ENCODE measurements at places on chromosomes 3 and 15. TPM values are rescaled to one million over a fixed set of nuclear protein-coding genes. Genes with fewer than 3 reads are reported as not detected.

- no peaks in the 10 kb centered on the region for H3K27me3 ChIP-seq
- no peaks in the 10 kb centered on the region for H3K36me3 ChIP-seq
- no peak overlapping the region for H3K4me3 ChIP-seq
- no peak for DNase-seq
Observed at GRCh38 chr3:171358881-171359198, 101.4 kb downstream of the TNIK start.

GRCh38 chr15:70518201-70519003 is 245.0 kb downstream of the UACA start:
- H3K36me3 ChIP-seq = no peaks in the 10 kb centered on the region
- DNase-seq = no peak
- H3K27ac ChIP-seq = no peak overlapping the region
- H3K27me3 ChIP-seq = no peaks in the 10 kb centered on the region
- no peak overlapping the region for H3K4me3 ChIP-seq
- no peaks in the 10 kb centered on the region for H3K4me1 ChIP-seq

GRCh38 chr3:17931131-17931530 is 188.7 kb upstream of the TBC1D5 start:
- no peaks in the 10 kb centered on the region for H3K36me3 ChIP-seq
- DNase-seq = no peak
- no peaks in the 10 kb centered on the region for H3K27me3 ChIP-seq
- no peak overlapping the region for H3K4me3 ChIP-seq

- H3K36me3 ChIP-seq = no peaks in the 10 kb centered on the region
- no peaks in the 10 kb centered on the region for H3K4me1 ChIP-seq
- H3K4me3 ChIP-seq = no peak overlapping the region
- no peak overlapping the region for H3K27ac ChIP-seq
- no peak for DNase-seq
Observed at GRCh38 chr15:25946241-25946805, 83.2 kb upstream of the ATP10A start.

GRCh38 chr3:133040696-133041523 is 2.7 kb downstream of the TMEM108 start:
- H3K36me3 ChIP-seq = no peaks in the 10 kb centered on the region
- peaks cover 5% of the 10 kb centered on the region for H3K4me1 ChIP-seq
- no peak overlapping the region for H3K27ac ChIP-seq
- peak; percentile 85 for DNase-seq
- H3K27me3 ChIP-seq = peaks cover 43% of the 10 kb centered on the region

DNA sequence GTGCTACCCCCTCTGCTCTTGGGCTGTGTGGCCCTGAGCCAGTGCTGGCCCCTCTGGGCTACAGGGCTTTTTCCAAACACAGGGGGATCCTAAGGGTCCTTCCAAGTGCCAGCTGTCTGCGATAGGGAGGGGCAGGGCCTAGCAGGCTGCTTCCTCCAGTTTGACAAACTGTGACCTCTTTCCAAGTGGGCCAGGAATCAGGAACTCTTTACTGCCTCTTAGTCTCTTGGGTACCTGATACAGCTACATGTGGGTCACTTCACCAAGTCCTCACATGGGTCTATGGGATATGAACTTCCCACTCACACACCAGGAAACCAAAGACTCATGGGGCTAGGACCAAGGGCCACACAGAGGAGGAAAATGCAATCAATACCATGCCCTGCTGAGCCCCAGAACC is 25.4 kb downstream of the SEC61A1 start:
- no peak overlapping the region for H3K27ac ChIP-seq
- no peaks in the 10 kb centered on the region for H3K36me3 ChIP-seq
- DNase-seq = no peak
- H3K4me3 ChIP-seq = no peak overlapping the region
- no peaks in the 10 kb centered on the region for H3K27me3 ChIP-seq

DNA sequence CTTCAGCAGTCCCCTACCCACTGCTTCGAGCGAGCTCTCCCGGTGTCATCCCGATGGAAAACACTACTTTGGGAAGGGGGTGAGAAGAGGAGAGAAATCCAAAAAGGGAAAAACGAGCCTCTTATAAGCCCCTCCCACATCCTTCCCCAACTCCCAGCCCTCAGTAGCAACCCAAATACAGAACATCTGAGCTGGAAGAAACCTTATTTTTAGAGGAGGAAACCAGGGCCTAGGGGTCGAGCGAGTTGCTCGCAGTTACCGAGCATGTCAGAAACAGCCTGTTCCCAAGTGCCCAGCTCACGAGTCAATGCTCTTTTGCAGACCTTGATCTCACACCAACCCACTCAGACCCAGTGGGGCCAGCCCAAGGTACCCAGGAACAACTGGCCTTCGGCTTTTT is 14.2 kb downstream of the RBPMS2 start:
- peaks cover 56% of the 10 kb centered on the region for H3K4me1 ChIP-seq
- H3K27me3 ChIP-seq = no peaks in the 10 kb centered on the region
- no peak overlapping the region for H3K4me3 ChIP-seq
- H3K27ac ChIP-seq = peak overlapping the region; percentile 99
- DNase-seq = peak; percentile 30
- H3K36me3 ChIP-seq = no peaks in the 10 kb centered on the region

GRCh38 chr15:61226361-61227256 is 2.5 kb downstream of the RORA start:
- peak overlapping the region; percentile 83 for H3K4me3 ChIP-seq
- no peaks in the 10 kb centered on the region for H3K36me3 ChIP-seq
- H3K27me3 ChIP-seq = peaks cover 60% of the 10 kb centered on the region
- H3K4me1 ChIP-seq = no peaks in the 10 kb centered on the region
- H3K27ac ChIP-seq = no peak overlapping the region

- H3K27ac ChIP-seq = peak overlapping the region; percentile 89
- DNase-seq = peak; percentile 98
- no peaks in the 10 kb centered on the region for H3K27me3 ChIP-seq
- peaks cover 27% of the 10 kb centered on the region for H3K36me3 ChIP-seq
Observed at GRCh38 chr3:9422712-9423424, 25.5 kb downstream of the SETD5 start.

- no peak overlapping the region for H3K27ac ChIP-seq
- DNase-seq = no peak
- H3K4me3 ChIP-seq = no peak overlapping the region
- H3K27me3 ChIP-seq = peaks cover 9% of the 10 kb centered on the region
Observed at GRCh38 chr3:8702560-8702959, 31.0 kb upstream of the CAV3 start.

DNA sequence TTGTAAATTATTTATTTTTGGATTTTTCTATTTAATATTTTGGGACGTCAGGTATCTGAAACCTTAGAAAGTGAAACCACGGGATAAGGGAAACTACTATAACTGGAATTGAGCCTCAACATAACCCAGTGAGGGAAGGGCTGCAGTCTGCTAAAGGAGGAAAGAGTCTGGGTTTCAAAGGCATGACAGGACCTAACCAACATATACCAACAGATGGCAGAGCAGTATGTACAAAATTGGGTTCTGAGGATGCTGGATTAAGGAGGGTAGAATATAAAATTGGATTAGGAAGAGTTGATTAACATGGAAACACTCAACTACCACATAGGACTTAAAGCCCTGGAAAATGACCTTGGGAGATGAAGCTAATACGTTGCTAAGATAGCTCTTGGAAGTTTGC is 603.5 kb downstream of the MECOM start:
- H3K36me3 ChIP-seq = no peaks in the 10 kb centered on the region
- no peak overlapping the region for H3K4me3 ChIP-seq
- no peaks in the 10 kb centered on the region for H3K27me3 ChIP-seq
- no peak overlapping the region for H3K27ac ChIP-seq

DNA sequence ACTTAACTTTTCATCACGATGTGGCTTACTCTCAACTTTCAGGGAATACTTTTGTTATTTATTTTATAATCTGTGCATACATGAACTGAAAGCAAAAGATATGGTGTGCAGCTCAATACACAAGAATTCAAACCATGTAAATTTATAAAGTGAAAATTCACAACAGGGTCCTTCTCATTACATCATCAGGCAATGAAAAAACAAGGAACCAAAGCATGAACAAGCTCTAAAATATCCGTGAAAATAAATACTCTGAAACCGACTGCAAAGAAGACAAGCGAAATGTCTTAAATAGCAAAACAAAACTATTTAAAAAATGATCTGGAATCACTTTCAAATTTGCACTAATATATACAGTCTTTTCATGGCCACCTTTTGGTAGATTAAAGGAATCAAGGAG is 28.9 kb downstream of the GNB5 start:
- H3K27me3 ChIP-seq = no peaks in the 10 kb centered on the region
- H3K4me1 ChIP-seq = no peaks in the 10 kb centered on the region
- no peaks in the 10 kb centered on the region for H3K36me3 ChIP-seq

GRCh38 chr3:1962396-1963088 is 136.1 kb upstream of the CNTN4 start:
- no peak overlapping the region for H3K27ac ChIP-seq
- H3K27me3 ChIP-seq = no peaks in the 10 kb centered on the region
- H3K36me3 ChIP-seq = no peaks in the 10 kb centered on the region
- no peaks in the 10 kb centered on the region for H3K4me1 ChIP-seq
- DNase-seq = no peak
- no peak overlapping the region for H3K4me3 ChIP-seq

DNA sequence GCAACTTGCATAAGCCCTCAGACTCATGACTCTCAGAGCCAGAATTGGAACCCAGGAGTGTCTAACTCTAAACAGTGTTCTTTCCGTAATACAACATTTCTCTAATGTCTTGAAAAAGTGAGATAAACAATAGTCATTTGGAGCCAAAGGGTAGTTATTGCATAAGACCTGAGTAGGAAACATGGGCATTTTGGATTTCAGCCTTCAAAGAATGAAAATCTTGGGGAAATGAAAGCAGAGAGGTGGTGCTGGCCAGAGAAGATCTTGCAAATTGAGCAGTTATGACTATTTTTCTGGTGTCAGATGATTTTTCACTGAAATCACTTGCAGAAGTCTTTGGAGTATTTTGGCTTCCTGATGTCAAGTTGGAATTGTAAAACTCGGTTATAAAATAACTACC is 379.4 kb downstream of the DIPK2A start:
- H3K27me3 ChIP-seq = no peaks in the 10 kb centered on the region
- no peak for DNase-seq
- no peak overlapping the region for H3K27ac ChIP-seq
- H3K4me3 ChIP-seq = no peak overlapping the region

DNA sequence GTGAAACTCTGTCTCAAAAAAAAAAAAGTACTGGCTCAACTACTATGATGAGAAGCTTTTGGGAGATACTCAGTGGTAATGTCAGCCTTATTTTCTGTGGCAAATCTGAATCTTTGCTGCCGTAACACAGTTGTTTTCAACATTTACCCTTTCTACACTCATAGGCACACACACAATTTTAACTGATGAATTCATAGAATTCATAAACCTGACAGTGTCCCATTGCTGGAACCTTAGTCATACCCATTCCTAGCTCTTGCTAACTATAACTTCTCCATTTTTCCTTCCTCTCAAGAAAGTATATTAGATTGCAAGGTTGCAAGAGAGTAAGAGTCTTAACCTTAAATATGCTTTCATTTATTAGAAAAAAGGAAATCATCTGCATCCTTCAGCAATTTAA is 496.6 kb downstream of the FHIT start:
- H3K27ac ChIP-seq = no peak overlapping the region
- peaks cover 16% of the 10 kb centered on the region for H3K4me1 ChIP-seq
- no peak overlapping the region for H3K4me3 ChIP-seq
- H3K36me3 ChIP-seq = no peaks in the 10 kb centered on the region

DNA sequence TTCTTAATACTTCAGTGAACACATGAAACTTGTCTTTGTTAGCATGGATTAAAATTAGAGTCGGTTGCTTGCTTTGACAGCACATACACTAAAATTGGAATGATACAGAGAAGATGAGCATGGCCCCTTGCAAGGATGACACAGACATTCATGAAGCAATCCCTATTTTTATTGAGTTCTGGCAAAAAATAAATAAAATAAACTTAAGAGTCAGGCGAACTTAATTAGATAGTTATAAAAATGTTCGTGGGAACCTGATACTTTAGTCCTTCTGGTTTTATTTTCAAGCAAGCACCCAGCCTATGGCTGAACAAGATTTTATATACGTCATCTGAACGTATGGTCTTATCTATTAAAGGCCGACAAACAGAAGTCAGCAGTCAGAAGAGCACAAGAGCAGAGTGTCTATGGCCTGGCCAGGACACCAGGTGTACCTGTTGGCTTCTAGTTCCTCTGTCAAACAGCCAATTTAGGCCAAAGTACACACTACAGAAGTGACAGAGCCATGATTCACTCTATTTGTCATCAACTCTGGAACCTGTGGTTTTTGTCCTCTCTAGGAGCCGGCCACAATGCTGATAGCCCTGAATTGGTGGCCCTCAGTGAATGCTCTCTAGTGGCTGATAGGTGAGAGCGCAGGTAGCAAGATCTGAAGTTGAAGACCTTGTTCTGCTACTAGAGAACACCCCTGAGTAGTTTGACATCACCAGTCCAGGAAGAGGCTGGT is 64.3 kb downstream of the LEO1 start:
- no peaks in the 10 kb centered on the region for H3K27me3 ChIP-seq
- H3K4me3 ChIP-seq = no peak overlapping the region
- H3K27ac ChIP-seq = no peak overlapping the region
- peaks cover 7% of the 10 kb centered on the region for H3K36me3 ChIP-seq
- no peaks in the 10 kb centered on the region for H3K4me1 ChIP-seq

GRCh38 chr3:44184319-44184953 is 57.2 kb upstream of the TOPAZ1 start:
- no peak overlapping the region for H3K27ac ChIP-seq
- no peak for DNase-seq
- H3K27me3 ChIP-seq = peaks cover 47% of the 10 kb centered on the region
- H3K36me3 ChIP-seq = no peaks in the 10 kb centered on the region
- H3K4me1 ChIP-seq = no peaks in the 10 kb centered on the region

GRCh38 chr3:156539051-156539450 is 15.9 kb downstream of the SSR3 start:
- H3K4me3 ChIP-seq = no peak overlapping the region
- no peaks in the 10 kb centered on the region for H3K27me3 ChIP-seq
- DNase-seq = no peak

- no peaks in the 10 kb centered on the region for H3K27me3 ChIP-seq
- peaks cover 3% of the 10 kb centered on the region for H3K36me3 ChIP-seq
- no peak overlapping the region for H3K4me3 ChIP-seq
- no peak for DNase-seq
- no peaks in the 10 kb centered on the region for H3K4me1 ChIP-seq
- no peak overlapping the region for H3K27ac ChIP-seq
Observed at GRCh38 chr3:108202080-108202479, 20.1 kb downstream of the IFT57 start.

DNA sequence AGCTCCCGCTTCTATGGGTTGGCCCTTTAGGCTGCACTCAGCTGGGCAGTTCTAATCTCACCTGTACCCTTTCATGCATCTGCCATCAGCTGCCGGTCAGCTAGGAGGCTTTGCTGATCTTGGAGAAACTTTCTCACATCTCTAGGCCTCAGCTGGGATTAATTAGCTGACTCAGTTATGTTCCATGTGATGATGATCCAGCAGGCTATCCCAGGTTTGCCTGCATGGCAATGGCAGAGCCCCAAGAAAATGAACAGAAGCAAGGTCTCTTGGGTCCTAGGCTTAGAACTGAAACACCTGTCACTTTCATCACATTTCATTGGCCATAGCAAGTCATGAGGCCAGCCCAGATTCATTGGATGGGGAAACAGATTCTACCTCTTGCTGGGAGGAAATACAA is 304.6 kb upstream of the TBC1D5 start:
- H3K36me3 ChIP-seq = no peaks in the 10 kb centered on the region
- H3K4me3 ChIP-seq = no peak overlapping the region
- no peak for DNase-seq

- DNase-seq = no peak
- H3K4me3 ChIP-seq = no peak overlapping the region
- no peaks in the 10 kb centered on the region for H3K4me1 ChIP-seq
- H3K36me3 ChIP-seq = no peaks in the 10 kb centered on the region
Observed at GRCh38 chr3:32155117-32155516, 48.7 kb downstream of the GPD1L start.

The CHRD gene
- polyA plus RNA-seq = 20.4 TPM

The SYNM gene
- polyA plus RNA-seq = 5.4 TPM

The ABTB1 gene
- 30.4 TPM for polyA plus RNA-seq

The CCR9 gene
- polyA plus RNA-seq = 0.22 TPM
